ENCODE measurements at places on chromosomes 1 and 21. TPM values are rescaled to one million over a fixed set of nuclear protein-coding genes. Genes with fewer than 3 reads are reported as not detected.

C1orf210 gene
- total RNA-seq: not detected

GPR25 gene
- not detected for total RNA-seq

BCAR3 gene
- total RNA-seq: 75.3 TPM

FYB2 gene
- total RNA-seq: not detected

LIN28A gene
- not detected for total RNA-seq

SPATA21 gene
- not detected for total RNA-seq

UBE2U gene
- total RNA-seq: not detected

GOLT1A gene
- 4.6 TPM for total RNA-seq

OR2L8 gene
- not detected for total RNA-seq

SYT14 gene
- not detected for total RNA-seq

AKR7A3 gene
- total RNA-seq: 0.24 TPM

DNASE2B gene
- total RNA-seq: not detected

TEX38 gene
- not detected for total RNA-seq

TTLL7 gene
- total RNA-seq: 2.6 TPM

SFN gene
- 630 TPM for total RNA-seq

CHAF1B gene
- total RNA-seq: 10.5 TPM

AQP10 gene
- not detected for total RNA-seq

CD1B gene
- total RNA-seq: not detected
